ENCODE measurements at places on chromosomes 3 and 15.

GRCh38 chr15:40320931-40321371, 2.5 kb upstream of the INAFM2 start:
- DNase-seq, result no peak

DNA sequence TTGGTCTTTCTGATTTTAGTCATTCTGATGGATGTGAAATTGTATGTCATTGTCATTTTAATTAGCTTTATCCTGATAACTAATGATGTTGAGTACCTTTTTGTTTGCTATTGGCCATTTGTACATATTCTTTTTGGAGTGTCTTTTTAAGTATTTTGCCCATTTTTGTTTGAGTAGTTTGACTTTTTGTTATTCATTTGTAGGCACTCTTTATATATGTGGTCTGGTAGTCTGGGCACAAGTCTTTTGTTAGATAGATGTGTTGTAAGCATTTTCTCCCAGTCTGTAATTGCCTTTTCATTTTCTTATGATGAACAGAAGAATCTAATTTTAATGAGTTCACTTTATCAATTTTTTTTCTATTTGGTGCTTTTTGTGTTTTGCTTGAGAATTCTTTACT, 14.6 kb downstream of the GPR160 start:
- DNase-seq, result no peak

GRCh38 chr15:35979608-35980007, 433.6 kb upstream of the DPH6 start:
- DNase-seq, result no peak

- no peak for DNase-seq
Measured at GRCh38 chr3:155958676-155959075, 88.2 kb downstream of the GMPS start.

GRCh38 chr15:80404761-80405553, 775 bp downstream of the ARNT2 start:
- DNase-seq, result no peak

GRCh38 chr15:40058476-40059140, 19.6 kb upstream of the SRP14 start:
- no peak for DNase-seq

DNA sequence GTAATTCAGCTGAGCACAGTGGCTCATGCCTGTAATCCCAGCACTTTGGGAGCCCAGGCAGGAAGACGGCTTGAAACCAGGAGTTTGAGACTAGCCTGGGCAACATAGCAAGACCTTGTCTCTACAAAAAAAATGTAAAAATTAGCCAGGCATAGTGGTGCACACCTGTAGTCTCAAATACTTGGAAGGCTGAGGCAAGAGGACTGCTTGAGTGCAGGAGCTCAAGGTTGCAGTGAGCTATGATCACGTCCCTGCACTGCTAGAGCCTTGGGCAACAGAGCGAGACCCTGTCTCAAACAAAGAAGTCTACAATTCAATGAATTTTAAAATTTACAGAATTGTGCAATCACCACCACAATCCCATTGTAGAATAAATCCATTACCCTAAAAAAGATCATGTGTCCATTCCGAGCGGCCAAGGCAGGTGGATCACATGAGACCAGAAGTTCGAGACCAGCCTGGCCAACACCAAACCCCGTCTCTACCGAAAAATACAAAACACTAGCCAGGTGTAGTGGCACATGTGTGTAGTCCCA, 45.2 kb downstream of the FBXO22 start:
- DNase-seq, result no peak

- peak; percentile 68 for DNase-seq
Measured at GRCh38 chr3:112640276-112640929, 540 bp downstream of the CCDC80 start.

DNA sequence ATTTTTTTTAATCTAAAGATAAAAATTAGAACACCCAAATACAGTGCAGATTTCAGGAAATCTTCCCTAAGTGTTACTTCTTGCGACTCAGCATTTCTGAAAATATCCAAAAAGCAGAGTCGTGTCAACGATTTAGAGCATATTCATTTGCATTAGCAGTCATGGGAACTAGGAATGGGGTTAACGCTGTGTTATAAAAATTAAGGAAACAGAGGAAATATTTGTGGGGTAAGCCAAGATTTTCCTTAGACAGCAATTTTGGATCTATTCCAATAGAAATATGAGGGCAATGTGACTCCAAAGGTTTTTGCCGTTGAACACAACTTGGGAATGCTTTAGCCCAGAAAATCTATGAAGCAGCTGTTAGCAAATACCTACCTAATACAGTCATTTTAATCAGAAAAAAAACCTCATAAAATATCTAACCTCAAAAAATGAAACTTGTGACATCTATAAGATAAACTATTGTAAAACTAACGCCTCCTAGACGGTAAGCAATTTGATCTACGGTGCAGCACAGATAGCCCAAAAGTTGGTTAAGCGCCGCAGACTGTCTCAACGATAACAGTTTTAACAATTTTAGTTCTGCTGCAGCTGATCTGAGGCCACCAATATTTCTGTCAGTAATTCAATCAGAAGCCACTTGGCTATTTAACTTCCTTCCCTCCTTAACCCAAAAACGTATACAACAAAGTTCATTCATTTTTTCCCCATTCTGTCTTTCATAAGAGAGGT, 5.8 kb upstream of the ATP11B start:
- DNase-seq, result no peak

- no peak for DNase-seq
Measured at GRCh38 chr3:58022490-58022889, 14.3 kb downstream of the FLNB start.

DNA sequence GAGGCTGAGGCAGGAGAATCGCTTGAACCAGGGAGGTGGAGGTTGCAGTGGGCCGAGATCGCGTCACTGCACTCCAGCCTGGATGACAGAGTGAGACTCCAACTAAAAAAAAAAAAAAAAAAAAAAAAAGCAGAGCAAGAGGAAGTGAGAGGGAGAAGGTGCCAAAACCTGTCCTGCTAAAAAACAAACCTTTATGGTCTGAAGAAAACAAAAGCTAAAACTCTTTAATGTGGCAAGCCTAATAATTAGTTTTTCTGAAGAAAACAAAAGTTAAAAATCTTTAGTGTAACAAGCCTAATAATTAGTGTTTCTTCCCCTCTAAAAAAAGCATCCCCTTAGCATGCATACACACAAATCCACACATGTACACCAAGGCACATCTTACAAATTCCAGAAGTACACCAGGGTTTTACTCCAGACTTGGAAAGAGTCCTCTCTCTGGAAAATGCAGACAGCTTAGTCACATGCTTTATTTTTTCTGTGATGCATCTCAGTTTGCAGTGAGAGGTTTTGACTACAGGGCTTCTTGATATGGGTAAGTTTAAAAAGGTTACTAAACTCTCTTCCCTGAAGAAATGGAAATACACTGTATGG, 65.9 kb downstream of the HACD2 start:
- no peak for DNase-seq

- DNase-seq, result no peak
Measured at GRCh38 chr3:44554626-44555592, at the start of gene ZKSCAN7. Gene ZKSCAN7 (plus strand): TSS chr3:44555193. CDS start chr3:44557048, 1,855 bp downstream.

DNA sequence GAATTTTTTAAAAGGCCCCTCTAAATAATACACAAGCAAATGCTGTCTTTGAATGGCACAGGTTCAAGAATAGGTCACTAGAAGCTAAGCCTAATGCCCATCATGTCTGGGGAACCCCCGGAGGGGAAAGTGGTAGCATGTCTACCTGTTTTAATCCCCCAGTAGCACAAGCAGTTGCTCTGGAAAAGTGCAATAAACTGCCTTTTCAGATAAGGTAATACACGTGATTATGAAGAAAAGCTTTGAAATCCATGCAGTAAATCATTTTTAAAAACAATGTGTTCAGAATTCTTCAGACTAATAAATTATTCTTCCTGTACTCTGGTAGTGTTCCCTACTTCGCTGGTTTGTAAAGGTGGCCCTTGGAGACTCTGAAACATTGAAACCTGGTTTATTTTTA, 922.2 kb downstream of the ROBO1 start:
- no peak for DNase-seq

DNA sequence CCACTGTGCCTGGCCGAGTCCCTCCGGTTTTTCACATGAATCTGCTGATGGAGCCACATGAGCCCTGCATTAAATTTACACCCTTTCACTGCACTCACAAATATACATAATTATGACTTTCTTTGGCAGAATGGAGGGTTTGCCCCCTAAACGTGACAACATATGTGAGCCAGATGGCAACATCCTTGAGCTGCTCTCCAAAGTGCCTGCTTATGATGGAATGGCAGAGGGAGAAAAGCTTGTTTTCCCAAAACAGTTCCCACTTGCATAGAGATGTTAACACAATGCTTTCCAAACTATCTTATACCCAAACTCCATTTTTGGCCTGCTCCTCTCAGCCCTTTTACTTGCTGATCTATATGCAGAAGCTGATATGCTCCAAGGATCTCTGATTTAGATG, 54.9 kb downstream of the ABCC5 start:
- no peak for DNase-seq

- DNase-seq, result no peak
Measured at GRCh38 chr3:24195504-24196230, 250.6 kb downstream of the NR1D2 start.

DNA sequence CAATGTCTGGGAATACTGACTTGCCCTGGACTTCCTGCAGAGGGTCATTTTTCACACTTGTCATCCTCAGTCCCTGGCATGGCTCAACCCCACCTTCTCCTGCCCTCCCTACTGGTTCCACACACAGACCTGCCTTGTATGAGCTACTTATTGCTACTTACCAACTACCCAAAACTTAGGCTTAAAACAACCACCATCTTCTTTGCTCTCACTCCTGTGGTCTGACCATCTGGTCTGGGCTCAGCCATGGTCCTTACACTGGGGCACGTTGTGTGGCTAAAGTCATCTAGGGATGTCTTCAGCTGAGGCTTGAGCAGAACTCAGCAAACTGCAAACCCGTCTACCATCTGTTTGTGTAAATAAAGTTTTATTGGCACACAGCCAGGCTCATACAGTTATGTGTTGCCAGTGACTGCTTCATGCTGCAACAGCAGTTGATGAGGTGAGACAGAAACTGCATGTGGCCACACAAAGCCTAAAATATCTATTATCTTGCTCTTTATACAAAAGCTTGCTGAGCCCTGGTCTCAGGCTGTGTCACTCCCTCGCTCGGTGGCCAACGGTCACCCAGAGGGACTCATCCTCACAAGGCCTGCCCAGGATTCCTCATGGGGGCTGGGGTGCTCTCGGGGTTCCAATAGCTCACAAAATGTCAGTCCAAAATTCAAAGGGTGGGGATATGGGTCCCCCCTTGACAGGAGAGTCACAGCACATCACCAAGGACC, 43.5 kb downstream of the KLF15 start:
- DNase-seq, result no peak

DNA sequence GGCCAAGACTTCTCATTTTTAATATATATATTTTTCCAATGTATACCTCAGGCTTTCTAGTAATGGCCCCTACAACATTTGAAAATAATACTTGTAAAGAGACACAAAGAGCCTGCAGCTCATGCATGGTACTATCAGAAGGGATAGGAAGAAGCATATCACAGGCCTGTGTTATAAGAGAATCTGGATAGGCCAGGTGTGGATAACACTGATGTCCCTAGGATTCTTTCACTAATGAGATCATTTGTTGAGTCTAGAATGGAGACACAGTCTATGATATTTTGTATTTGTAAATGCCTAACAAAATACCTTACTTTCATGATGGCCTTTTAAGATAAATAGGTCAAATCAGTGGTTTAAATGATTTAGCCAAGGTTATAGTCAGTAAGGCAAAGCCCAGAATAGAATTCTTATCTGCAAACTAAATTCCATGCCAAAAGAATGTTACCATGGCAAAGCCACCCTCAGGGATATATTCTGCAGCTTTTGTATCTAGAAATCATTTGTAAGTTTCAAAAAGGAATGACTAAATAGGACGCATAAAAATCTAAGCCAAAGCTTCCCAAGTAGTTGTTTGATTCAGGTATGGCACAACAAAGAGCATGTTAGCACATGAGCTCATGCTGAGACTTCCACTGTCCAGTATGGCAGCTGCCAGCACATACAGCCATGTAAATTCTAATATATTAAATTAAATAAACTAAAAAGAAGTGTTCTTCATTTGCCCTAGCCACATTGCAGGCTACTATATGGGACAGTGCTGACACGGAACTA, 10.0 kb downstream of the DCP1A start:
- DNase-seq, result no peak

GRCh38 chr15:59555696-59556095, 55.9 kb upstream of the GCNT3 start:
- no peak for DNase-seq

- no peak for DNase-seq
Measured at GRCh38 chr3:129506231-129506742, 22.2 kb upstream of the RHO start.

DNA sequence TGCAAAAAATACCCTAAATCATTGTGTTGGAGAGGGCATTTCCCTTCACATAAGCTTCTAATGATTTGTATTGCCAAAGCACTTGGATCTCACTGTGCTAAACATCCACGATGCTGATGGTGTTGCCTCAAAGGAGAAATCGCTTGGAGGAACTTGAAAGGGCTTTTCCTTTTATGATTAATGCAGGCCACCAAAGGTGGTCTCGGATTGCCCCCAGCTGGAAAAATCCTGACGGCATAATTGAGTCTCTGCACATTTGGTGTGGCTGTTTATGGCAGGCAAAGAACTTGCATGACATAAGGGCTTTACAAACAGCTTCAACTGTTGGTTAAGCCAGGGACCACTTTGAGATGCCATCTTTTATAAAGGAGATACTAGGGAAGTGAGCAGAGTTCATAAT, 664.0 kb upstream of the ADAMTS9 start:
- DNase-seq, result no peak

DNA sequence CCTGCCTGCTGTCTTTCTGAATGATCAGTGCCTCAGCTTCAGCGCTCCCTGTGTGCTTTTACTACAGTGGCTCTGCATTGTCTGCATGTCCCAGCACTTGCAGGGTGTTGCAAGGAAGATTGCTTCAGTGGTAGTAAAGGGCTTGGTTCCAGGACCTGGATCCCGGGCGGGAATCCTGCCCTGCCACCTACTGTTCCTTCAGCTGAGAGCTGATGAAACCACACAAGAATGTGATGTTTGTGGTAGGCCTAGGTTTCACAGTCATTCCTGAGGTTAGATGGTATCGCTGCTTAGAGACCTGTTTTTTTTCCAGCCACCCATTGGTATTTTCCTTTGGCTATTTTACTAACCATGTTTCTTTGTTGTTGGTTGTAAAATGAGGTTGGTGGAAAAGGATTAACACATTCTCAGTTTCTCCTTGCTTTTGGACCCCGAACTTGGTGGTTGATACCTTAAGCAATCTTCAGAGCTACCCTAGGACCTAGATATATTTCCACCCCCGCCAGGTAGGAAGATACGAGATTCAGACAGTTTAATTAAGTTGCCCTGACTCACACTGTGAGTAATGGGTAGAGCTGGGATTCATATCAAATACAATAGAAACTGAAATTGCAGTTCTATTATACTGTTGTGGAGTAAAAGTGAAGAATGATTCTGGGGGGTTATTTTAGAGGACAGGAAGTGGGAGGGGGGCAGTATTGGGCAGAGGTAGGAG, 11.4 kb downstream of the GPR87 start:
- DNase-seq, result peak; percentile 84

Data from AG04450 (cell line).